ENCODE measurements at places on chromosomes 12 and 14. TPM values are rescaled to one million over a fixed set of nuclear protein-coding genes. Genes with fewer than 3 reads are reported as not detected.

- peaks cover 12% of the 10 kb centered on the region for H3K36me3 ChIP-seq
- H3K4me3 ChIP-seq: no peak overlapping the region
These were observed 4.1 kb downstream of the ISCU start for GRCh38 chr12:108566452-108566851.

DNA sequence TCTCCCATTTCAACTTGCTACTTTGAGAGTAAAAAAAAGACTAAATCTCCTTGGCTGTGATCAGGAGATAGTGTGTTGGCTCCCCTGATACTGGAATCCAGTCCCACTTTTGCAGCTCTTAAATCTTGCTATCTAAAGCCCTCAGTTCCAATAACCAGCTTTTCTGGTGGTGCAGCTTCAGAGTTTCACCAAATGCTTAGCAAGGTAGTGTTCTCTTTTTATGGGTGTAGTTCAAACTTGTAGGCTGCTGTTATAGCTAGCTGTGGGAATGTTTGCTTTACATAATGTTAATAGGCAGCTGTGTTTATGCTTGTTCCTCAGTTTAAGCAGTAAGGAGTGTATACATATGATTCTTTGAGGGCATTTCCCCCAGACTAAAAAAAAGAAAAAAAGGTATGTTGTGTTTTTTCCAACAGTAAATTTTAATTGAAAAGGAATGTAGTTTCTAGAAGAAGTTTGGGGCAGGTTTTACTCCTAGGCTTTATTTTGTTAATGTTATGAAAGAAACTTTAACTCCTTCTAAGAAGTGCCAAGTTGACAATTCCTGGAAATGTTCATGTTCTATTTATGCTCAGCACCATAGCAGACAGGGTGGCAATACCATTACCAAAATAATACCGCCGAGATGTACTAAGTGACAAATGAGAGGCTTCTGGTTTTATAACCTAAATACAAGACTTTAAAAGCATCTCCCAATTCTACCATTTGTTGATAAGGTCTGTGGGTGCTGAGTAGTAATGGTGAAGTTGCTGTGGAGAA is 12.1 kb downstream of the CRADD start:
- H3K27me3 ChIP-seq: no peaks in the 10 kb centered on the region
- DNase-seq: no peak
- peaks cover 1% of the 10 kb centered on the region for H3K36me3 ChIP-seq
- H3K4me1 ChIP-seq: peaks cover 4% of the 10 kb centered on the region

DNA sequence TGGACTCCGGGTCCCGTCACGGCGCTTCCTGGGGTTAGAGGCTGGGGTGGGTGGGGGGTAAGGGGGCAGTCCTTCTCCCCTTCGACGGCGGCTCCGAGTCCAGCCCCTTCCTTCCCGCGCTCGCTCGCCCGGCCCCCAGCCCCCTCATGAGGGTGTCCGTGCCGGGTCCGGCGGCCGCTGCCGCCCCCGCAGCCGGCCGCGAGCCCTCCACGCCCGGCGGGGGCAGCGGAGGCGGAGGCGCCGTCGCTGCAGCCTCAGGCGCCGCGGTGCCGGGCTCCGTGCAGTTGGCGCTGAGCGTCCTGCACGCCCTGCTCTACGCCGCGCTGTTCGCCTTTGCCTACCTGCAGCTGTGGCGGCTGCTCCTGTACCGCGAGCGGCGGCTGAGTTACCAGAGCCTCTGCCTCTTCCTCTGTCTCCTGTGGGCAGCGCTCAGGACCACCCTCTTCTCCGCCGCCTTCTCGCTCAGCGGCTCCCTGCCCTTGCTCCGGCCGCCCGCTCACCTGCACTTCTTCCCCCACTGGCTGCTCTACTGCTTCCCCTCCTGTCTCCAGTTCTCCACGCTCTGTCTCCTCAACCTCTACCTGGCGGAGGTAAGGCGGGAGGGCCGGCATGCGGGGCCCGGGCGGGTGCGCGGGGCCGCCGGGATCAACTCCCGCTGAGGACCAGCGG is 500 bp downstream of the GPR137C start:
- H3K27ac ChIP-seq: peak overlapping the region; percentile 99
- H3K4me1 ChIP-seq: peaks cover 21% of the 10 kb centered on the region
- H3K4me3 ChIP-seq: peak overlapping the region; percentile 98

DNA sequence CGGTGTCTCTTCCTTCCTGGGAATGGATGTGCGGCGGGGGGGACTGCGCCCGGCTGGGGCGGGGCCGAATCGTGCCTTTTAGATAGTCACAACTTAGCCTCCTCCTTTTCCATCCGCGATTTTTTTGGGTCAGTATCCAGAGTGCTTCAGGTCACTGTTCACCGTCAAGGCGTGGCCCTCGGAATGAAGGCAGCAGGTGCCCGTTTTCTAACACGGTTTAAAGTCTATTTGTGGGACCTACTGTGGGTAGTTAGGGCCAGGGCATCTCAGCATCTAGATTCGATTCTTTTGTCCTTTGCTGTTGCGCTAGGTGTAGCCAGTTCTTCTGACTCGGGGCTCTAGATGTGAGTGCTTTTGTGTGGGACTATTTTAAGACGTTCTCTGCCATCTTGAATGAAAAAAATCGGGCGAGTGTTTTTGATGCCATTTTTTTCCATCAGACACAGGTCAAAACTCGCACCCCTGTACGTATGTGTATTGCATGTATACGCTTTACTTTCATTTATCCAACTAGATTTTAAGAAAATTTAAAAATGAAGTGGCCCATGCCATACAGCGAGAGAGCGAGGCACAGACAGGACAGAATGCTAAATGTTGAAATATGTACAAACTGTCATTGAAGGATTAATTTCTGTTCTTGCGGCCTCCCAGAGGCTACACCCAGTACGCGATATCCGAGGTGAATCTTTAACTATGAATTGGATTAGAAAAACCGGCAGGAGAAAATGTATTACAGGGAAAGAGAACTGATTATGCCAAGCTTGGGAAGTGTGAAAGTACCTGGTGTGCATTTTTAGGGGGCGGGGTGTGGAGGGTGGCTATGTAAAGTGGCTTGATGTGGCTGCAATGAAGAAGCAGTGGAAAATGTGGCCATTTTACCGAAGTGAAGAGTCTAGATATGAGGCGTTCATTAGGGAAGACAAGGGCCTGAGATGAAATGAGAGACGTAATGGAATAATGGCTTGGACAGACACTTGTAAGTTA is 835 bp downstream of the VEZT start:
- peak overlapping the region; percentile 90 for H3K4me3 ChIP-seq
- no peaks in the 10 kb centered on the region for H3K27me3 ChIP-seq
- DNase-seq: no peak
- peaks cover 39% of the 10 kb centered on the region for H3K4me1 ChIP-seq
- peak overlapping the region; percentile 98 for H3K27ac ChIP-seq

The BLOC1S1 gene
- 68.5 TPM for total RNA-seq

Data from progenitor cell of endocrine pancreas (in vitro differentiated cells).